KG1 (cell line): ENCODE measurements at places on chromosomes 7 and 10.

GRCh38 chr10:131081376-131081775 lies 230.1 kb downstream of the TCERG1L start:
- peak; percentile 15 for DNase-seq

- DNase-seq = no peak
Measured at GRCh38 chr7:28980451-28981160, 22.5 kb upstream of the TRIL start.

DNA sequence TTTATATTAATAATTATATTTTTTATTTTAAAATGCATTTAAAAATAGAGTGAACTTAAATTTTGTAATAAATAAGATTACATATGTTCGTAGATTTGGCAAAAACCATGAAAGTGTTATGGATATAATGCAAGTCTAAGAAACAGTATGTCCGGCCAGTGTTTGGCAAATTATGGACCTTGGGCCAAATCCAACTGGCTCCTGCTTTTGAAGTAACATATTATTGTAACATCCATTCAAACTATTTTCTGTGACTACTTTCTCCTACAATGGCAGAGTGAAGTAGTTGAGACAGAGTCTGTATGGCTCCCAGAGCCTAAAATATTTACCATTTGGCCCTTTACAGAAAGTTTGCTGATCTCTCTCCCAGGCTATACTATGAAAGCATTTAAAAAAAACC lies 38.9 kb downstream of the TMEM229A start:
- DNase-seq = no peak

DNA sequence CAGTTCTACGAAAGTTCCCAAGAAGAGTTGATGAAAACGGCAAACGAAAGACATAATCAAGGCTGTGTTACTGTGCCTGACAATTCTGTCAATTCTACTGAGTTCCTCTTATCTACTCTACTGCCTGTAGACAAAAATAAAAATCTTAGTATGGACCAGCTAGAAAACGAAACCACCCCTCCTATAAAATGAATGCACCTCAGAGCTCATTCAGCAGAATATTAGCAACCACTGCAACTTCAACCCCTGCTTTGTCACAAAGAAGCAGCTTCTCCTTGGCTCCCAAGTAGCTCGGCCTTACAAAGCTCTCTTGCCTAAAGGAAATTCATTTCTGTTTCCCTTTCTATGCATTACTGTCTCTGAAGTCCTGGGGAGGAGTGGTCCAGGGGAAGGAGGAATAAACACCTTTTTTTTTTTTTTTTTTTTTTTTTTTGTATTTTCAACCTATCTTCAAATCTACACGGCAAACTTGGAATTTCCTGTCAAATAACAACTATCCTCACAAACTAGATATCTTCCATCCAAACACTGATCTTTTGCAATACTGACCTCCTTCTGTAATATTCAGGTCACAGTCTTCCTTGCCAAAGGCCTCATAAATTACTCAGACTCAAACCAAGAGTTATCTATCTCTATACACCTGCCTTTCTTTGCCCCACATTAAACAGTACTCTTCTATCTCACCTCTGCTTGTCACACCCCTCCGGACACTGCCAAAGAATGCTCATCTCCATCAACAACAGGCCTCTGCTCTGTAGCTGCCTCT lies 74.3 kb downstream of the GLI3 start:
- no peak for DNase-seq

GRCh38 chr7:113812591-113813255 lies 106.1 kb downstream of the PPP1R3A start:
- no peak for DNase-seq

GRCh38 chr7:137146012-137146455 lies 197.5 kb downstream of the PTN start:
- DNase-seq = no peak

DNA sequence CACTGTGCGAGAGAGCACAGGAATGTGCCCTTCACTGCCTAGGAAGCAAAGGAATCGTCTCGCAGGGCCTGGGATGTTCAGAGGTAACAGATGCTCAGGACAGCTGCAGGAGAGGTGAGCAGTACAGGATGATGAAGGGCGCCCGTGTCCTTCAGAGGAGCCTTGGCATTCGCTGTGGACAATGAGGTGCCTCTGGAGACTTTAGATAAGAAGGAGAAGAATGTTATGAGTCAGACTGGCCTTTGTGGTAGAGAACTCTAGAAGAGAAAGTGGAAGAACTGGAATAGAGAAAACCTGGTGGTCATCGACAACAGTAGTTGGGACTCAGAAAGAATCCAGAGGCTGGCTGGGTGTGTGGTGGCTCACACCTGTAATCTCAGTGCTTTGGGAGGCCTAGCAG lies 64.4 kb upstream of the LEP start:
- DNase-seq = no peak

GRCh38 chr7:74129887-74130286 lies 44.3 kb upstream of the EIF4H start:
- DNase-seq = no peak

- DNase-seq = no peak
Measured at GRCh38 chr10:127424594-127425264, 124.4 kb upstream of the NPS start.

GRCh38 chr7:97117035-97117371 lies 495 bp upstream of the SDHAF3 start:
- no peak for DNase-seq

DNA sequence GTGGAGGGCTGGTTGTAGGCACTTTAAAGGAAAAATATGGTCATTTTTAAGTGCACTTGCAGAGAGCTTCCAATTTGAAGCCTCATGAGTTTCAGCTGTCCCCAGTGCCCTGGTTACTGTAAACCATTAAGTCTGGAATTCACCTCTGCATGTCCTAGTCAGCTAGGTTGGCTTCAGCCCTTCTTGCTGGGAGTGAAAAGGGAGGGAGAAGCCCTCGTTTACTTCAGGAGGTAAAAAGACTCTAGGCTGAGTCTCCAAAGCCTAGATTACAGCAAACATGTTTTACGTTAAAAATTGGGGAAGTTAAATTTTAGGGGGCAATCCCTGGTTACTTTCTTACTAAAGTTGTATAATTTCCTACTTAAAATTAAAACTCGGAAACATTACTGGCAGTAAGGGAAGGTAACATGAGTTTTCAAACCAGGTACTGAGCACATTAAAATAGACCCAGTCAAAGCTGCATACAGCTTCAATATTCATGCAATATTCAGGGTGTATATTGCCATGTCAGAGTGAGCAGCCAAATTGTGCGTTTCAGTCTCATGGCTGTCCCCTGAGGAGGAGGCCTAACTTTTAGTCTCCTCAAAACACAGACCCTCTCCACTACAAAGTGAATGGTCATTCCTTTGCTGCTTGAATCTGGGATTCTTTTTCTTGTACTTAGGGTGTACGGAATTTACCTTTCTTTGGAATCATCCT lies 156.7 kb downstream of the PRKG1 start:
- DNase-seq = no peak

- no peak for DNase-seq
Measured at GRCh38 chr10:71039551-71039950, 151.2 kb upstream of the PCBD1 start.

DNA sequence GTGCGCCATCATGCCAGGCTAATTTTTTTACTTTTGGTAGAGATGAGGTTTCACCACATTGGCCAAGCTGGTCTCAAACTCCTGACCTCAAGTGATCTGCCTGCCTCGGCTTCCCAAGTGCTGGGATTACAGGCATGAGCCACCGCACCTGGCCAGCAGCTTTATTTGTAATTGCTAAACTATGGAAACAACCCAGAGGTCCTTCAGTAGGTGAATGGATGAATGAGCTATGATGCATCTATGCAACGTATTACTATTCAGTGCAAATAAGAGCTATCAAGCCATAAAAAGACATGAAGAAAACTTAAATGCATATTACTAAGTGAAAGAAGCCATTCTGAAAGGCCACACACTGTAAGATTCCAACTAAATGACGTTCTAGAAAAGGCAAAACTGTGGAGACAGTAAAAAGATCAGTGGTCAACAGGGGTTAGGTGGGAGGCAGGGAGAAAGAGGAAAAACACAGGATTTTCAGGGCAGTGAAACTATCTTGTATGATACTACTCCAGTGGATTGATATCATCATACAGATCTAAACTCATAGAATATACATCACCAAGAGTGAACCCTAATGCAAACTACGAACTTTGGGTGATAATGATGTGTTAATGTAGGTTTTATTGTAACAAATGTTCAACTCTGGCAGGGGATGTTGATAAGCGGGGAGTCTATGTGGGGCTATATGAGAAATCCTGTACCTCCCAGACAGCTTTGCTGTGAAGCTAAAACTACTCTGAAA lies 66.7 kb downstream of the PRTFDC1 start:
- DNase-seq = no peak

- no peak for DNase-seq
Measured at GRCh38 chr7:123680580-123680979, 24.9 kb downstream of the LMOD2 start.

DNA sequence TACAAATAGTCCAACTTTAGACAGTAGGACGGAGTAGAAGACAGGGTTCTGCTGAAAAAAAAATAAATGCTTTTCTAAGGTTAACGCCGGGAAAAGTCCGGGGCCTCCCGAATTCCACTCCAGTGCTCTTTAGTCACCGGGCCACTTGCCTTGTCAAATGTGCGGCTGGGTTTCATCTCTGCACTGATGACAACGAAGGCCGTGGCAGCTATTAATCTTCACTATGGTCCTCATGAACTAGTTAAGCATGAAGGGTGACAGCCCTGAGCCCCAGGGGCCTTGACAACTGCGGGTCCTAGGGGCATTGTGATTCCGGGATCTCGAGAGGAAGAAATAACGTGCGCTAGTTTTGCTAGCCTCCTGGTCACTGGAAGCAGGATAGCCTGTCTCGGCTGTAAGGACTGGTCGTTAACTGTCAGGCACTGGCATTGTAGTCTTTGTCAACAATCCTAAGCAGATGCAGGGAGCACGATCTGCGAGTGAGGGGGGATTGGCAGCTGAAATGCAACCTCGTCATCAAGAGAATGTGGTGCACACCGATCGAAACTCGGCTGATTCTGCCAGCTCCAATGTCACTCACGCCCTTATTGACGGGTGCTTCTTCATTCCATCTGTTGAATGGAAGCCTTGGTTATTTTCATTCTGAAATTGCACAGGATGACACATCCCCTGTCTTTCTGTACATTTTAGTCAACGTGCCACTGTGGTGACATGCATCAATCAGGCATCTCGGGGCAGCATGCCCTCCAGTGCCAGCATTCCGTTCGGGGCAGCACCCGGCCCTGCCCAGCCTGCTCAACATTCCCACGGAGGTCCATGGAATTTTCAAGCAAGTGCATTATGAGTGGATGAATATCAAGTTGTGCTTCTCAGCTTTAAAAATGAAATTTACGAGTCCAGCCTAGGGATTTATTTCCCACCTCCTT lies 51.6 kb upstream of the MGMT start:
- DNase-seq = no peak

DNA sequence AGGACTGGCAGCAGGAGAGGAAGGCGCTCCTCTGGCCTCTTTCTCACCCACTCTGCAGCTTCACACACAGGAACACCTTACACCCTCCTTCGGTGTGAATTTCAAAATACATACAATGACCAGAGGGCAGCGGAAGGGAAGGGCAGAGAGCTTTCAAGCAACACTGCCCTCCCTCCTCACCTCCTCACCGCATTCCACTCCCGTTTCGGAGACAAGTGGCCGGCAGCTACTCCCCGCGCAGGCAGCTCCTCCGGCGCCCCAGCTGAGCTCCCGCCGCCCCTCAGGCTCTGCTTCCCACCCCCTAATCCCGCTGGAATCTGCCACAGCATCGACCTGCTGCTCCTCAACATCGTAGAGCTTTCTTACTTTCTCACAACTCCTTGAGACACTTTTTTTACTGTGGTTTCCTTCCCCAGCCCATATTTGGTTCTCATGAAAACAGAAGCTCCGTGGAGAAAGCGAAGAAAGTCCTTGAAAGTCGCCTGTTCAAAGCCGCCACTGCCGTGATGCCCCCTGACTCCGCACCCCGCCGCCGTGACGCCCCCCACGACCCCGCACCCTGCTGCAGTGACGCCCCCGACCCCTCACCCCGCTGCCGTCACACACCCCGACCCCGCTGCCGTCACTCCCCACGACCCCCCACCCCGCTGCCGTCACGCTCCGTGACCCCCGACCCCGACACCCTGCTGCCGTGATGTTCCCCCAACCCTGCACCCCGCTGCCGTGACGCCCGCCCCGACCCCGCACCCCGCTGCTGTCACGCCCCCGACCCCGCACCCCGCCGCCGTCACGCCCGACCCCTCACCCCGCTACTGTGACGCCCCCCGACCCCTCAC lies 14.6 kb upstream of the GPER1 start:
- DNase-seq = no peak

DNA sequence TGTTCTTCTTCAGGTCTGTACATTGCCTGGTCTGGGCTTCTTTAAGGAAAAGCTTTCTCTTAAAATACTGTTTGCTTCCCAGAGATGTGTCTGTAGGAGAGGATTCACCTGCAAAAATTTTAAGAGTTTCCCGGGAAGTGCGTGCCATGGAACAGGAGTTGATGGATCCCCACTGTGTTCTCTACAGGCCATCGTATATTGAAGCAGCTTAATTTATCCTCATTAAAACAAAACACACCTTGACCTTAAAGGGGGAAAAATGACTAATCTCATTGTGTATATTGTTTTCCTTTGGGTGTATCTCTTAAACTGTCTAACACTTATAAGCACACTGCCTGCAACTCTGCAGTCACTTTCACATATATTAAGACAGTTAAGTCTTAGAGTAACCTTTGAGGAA lies 111.4 kb downstream of the ST7 start:
- DNase-seq = no peak

DNA sequence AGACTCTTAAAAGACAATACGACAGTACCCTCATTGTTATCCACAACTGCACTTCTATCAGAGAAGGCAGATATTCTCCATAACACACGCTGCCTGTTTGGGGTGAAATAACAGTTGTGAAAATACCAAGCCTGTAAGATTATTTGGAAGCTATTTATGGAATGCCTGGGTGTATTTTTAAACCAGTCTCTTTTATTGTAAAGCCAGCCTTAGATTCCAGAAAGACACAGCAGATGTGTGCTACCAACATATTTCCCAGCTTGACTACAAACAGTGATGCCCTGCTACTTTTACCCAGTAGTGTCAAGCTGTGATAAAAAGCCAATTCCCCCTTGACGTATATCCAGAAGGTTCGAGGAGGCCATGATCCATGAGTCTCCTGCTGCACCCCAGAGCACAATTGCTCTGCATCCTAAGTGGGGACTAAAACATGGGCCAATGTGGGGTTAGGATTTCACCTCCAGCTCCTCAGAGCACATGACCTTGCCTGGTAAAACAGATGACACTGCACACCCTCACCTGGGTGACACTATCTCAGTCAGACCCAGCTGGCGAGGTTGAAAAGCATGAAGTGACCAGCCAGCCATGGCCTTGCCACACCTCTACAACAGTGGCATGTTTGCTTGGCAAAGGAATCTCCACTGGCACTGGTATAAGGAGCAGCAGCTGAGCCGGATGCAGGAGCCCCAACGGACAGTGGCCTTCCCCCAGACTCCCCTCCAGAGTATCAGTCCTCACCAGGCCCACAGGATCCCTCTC lies 62.2 kb downstream of the GFRA1 start:
- DNase-seq = no peak
